ENCODE measurements at places on chromosomes 2 and 18. TPM values are rescaled to one million over a fixed set of nuclear protein-coding genes. Genes with fewer than 3 reads are reported as not detected.

- no peak for DNase-seq
Observed at GRCh38 chr2:635687-636621, 41.3 kb downstream of the TMEM18 start.

DNA sequence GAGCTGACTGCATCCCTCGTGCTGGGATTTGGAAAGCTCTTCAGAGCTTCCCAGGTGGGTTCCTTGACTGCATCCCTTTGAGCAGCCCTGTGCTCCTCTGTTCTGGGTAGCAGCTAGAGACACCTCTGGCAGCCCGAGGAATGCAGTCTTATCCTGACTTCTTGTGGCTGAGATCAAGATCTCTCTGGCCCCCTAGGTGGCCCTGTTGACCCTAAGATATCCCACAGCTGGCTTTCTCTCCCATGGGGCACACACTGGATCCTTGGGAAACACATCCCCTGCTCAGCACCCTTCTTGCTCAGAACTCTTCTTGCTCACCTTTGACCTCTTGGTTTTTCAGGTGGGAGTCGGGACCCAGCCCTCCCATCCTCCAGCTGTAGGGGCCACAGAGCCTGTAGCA is 237.2 kb downstream of the TSN start:
- DNase-seq: no peak

DNA sequence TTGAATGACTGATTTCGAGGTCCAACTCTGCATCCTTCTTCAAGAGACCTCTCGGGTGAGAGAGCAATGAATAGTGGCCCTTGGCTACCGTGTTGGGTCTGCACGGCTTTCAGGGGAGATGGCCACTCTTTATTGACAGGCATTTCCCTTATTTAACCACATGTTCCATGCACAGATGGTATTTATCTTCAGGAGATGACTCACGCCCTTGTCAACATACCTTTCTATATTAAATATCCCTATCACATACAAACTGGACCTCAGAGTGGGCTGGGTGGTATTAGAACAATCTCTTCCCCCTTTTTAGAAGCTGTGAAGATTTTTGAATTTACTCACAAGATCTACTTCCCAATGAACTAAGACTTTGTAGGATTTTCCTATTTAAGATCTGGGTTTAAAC is 109.6 kb upstream of the CDC42EP3 start:
- DNase-seq: no peak

The SCYGR6 gene
- not detected for total RNA-seq

The ACTG2 gene
- 0.63 TPM for total RNA-seq

All from activated T-cell treated with anti-CD3 and anti-CD28 coated beads, Interleukin-2, amount 50 U/mL, for 4 hours (primary cell).